ENCODE measurements at places on chromosomes 3 and 15. TPM values are rescaled to one million over a fixed set of nuclear protein-coding genes. Genes with fewer than 3 reads are reported as not detected.

DNA sequence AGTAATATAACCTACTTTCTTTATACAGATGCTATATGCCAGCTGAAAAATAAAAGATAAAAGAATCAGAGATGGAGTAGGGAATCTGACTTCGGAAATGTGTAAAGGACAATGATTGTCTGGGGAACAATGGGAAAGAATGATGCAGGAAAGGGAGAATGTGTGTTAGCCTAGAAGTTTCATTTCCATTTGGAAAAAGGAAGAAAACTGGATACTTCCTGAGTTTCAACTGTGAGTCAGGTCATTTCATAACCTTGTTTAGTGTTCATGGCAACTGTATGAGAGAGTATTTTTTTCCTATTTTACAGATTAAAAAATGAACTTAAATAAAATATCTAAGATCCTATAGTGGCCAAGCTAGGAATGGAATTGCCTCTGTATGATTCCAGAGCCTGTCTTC is 261.3 kb upstream of the NECTIN3 start:
- H3K27ac ChIP-seq = no peak overlapping the region
- no peaks in the 10 kb centered on the region for H3K27me3 ChIP-seq
- H3K4me3 ChIP-seq = no peak overlapping the region
- no peaks in the 10 kb centered on the region for H3K36me3 ChIP-seq
- no peak for DNase-seq

GRCh38 chr3:48919215-48920138 is 835 bp downstream of the ARIH2 start:
- peaks cover 8% of the 10 kb centered on the region for H3K36me3 ChIP-seq
- H3K27me3 ChIP-seq = no peaks in the 10 kb centered on the region
- H3K4me3 ChIP-seq = peak overlapping the region; percentile 99
- DNase-seq = peak; percentile 48
- peaks cover 11% of the 10 kb centered on the region for H3K4me1 ChIP-seq

DNA sequence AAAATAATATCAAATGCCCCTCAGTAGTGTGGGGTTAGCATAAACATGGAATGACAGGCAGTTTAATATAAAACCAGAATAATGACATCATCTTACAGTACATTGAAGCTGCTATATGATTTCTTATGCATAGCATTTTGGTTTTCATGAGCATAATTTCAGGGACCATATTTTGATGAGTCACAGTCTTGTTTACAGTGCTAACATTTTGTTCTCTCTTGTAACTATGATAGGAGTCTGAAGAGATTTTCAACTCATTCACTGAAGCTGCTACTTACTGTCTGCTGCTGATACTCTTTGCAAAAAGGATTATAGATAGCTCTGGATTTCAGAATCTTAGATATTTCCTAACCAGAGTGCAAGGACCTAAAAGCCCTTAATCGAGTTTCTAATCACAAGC is 92.6 kb upstream of the CCDC54 start:
- H3K27me3 ChIP-seq = no peaks in the 10 kb centered on the region
- H3K36me3 ChIP-seq = no peaks in the 10 kb centered on the region
- DNase-seq = no peak
- no peaks in the 10 kb centered on the region for H3K4me1 ChIP-seq

- DNase-seq = no peak
- no peak overlapping the region for H3K27ac ChIP-seq
- H3K4me3 ChIP-seq = no peak overlapping the region
- no peaks in the 10 kb centered on the region for H3K36me3 ChIP-seq
Observed at GRCh38 chr3:195385526-195385925, 57.3 kb downstream of the ACAP2 start.

- H3K4me3 ChIP-seq = no peak overlapping the region
- H3K27me3 ChIP-seq = 0 out of 2 replicates have a peak, but pooled peaks cover 7% of the 10 kb centered on the region
- no peaks in the 10 kb centered on the region for H3K4me1 ChIP-seq
- DNase-seq = no peak
- no peaks in the 10 kb centered on the region for H3K36me3 ChIP-seq
Observed at GRCh38 chr3:156433910-156434309, 121.0 kb downstream of the SSR3 start.

- H3K36me3 ChIP-seq = no peaks in the 10 kb centered on the region
- no peak overlapping the region for H3K4me3 ChIP-seq
- H3K27me3 ChIP-seq = 0 out of 2 replicates have a peak, but pooled peaks cover 5% of the 10 kb centered on the region
- H3K27ac ChIP-seq = no peak overlapping the region
Observed at GRCh38 chr3:87045473-87045872, 54.5 kb upstream of the VGLL3 start.

- no peak overlapping the region for H3K27ac ChIP-seq
- H3K36me3 ChIP-seq = no peaks in the 10 kb centered on the region
- DNase-seq = no peak
- H3K27me3 ChIP-seq = no peaks in the 10 kb centered on the region
- no peak overlapping the region for H3K4me3 ChIP-seq
Observed at GRCh38 chr15:78232951-78233350, 1.4 kb downstream of the ACSBG1 start.

DNA sequence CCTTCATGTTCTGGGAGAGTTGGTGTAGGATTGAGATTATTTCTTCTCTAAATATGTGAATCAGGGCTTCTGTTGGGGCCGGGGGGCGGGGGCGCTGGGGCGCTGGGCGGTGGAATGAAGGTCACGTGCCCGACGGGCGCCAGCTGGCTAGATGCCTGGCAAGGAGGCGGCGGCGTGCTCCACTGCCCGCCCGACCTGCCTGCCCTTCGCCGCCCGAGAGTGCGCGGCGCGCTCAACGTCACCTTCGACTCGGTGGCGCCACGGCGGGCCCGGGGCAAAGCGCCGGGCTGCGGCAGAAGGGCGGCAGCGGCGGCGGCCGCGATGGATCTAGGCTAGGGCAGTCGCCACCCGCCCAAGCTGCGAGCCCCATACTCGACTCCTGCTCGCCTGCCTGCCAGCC is 47.0 kb upstream of the LHFPL4 start:
- H3K4me3 ChIP-seq = no peak overlapping the region
- H3K4me1 ChIP-seq = no peaks in the 10 kb centered on the region
- no peak for DNase-seq
- no peaks in the 10 kb centered on the region for H3K36me3 ChIP-seq

GRCh38 chr3:134903837-134904236 is 108.8 kb downstream of the EPHB1 start:
- DNase-seq = no peak
- no peak overlapping the region for H3K27ac ChIP-seq
- H3K27me3 ChIP-seq = peaks cover 33% of the 10 kb centered on the region
- no peak overlapping the region for H3K4me3 ChIP-seq
- H3K4me1 ChIP-seq = no peaks in the 10 kb centered on the region

DNA sequence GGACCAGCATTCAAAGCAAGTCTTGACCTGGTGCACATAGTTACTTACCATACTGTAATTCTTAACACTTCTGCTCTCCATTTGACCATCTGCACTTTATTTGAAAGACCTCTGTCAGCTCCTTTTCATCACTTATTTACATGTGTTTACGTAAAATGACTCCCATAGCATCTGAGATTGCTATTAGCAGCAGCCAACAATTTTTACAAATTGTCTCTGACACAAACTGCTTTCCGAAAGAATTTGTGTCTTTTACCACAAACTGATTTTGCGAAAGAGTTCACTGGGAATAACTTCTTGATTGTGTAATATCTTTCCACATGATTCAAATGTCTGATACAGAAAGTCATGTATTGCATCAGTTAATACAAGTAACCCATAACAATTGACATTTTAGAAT is 144.1 kb upstream of the PEX5L start:
- H3K4me3 ChIP-seq = no peak overlapping the region
- no peaks in the 10 kb centered on the region for H3K4me1 ChIP-seq

DNA sequence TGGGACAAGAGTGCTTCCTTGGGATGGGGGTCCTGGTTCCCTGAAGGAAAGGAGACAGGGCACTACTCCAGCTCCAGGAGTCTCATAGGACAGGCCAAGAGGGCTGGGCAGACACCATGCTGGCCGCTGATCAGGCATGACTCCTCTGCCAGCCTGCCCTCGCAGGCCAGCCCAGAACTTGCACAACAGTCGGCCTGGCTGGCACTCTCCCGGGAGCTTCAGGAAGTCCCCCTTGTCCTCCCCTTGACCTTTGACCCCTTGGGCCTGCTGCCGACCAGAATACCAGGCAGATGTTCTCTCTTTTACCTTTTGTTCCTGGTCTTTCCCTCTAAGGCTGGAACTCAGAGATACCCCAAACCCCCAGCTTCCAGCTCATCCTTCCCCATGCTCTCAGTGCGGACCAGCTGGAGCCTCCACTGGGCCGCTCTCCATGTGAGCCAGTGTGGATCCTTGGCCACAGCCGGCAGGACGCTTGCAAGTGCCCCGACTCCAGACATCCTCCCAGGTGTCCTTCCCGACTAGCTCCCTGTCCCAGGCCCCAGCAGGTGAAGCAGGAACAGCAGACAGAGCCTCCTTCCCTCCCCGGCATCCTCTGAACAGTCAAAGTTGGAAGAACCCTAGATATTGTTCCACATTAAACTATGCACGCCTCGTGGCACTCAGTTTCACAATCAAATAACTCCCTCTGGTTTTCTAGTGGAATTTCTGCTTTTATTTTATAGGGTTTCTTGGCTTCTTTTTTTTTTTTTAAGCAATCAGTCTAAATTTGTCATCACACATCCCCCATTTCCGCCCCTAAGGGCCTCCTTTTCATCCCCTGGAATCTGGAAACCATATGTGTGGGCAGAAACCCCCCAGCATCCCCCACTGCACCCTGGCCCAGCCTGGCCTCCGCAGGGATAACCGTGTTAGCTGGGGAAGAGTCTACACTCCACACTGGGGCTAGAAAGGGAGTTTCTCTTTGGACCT is 15.7 kb downstream of the VPS18 start:
- H3K36me3 ChIP-seq = no peaks in the 10 kb centered on the region
- H3K4me3 ChIP-seq = no peak overlapping the region
- no peak for DNase-seq
- no peak overlapping the region for H3K27ac ChIP-seq

DNA sequence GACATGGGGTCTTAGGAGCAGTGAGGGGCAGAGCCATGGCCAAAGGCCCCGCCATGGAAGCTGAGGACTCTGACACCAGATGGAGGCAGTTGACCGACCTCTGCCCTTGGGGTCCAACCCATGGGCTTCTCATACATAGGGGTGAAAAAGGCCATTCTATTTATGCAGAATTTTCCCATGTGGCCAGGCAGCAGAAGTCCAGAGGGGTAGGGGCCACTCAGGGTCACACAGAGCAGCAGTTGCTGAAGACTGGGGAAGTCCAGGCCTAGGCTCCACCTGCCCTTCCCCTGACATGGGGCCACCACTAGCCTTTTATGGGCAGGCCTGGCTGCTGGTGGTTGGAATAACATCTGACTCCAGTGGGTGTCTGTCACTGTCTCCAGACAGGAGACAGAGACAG is 6.4 kb downstream of the PRSS50 start:
- no peaks in the 10 kb centered on the region for H3K36me3 ChIP-seq
- no peak for DNase-seq
- peaks cover 5% of the 10 kb centered on the region for H3K4me1 ChIP-seq
- H3K27me3 ChIP-seq = no peaks in the 10 kb centered on the region
- H3K4me3 ChIP-seq = no peak overlapping the region
- H3K27ac ChIP-seq = no peak overlapping the region

DNA sequence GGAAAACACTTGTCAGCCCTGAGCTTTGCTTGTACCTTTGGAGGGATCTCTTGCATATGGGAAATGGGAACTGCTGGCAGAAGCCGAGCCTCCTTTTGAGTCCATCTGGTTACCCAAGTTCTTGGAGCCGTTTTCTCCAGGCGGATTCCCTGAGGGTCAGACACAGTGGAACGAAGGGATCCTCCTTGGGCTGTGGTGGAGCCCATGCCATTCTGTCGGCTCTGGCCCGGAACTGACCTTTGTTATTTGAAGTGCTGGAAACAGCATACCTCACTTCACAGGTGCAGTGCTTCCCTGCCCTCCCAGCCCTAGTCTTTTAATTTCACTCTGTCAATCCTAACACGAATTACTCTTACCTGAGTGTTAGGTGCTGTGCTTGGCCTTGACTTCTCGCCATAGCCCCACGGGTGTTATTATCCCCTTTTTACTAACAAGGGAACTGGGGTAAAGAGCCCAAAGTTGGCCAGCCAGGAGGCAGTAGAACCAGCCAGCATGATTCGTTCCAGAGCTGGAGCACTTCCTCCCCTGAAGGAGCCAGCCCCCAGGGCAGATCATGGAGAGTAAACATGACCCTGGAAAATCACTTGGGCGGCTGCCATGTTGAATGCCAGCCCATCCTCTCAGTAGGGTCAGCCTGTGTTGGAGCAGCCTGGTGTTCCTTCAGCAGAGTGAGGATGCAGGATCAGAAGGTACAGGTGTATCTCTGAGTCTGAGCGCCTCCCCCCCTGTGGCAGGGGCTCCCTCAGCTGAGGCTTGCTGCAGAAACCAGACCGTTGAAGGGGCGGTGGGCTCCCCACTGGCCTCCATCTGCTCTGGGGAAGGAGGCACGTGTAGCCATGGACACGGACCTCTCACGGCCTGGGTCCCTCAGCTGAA is 143.2 kb downstream of the DNAJB8 start:
- H3K36me3 ChIP-seq = no peaks in the 10 kb centered on the region
- no peak overlapping the region for H3K4me3 ChIP-seq
- no peaks in the 10 kb centered on the region for H3K27me3 ChIP-seq
- no peak for DNase-seq

- H3K4me3 ChIP-seq = no peak overlapping the region
- no peaks in the 10 kb centered on the region for H3K36me3 ChIP-seq
- H3K27me3 ChIP-seq = 0 out of 2 replicates have a peak, but pooled peaks cover 6% of the 10 kb centered on the region
- H3K4me1 ChIP-seq = no peaks in the 10 kb centered on the region
- no peak for DNase-seq
Observed at GRCh38 chr15:66129586-66129985, 124.0 kb downstream of the MEGF11 start.

GRCh38 chr15:39213385-39213840 is 367.5 kb upstream of the THBS1 start:
- DNase-seq = peak; percentile 84
- H3K4me3 ChIP-seq = no peak overlapping the region
- no peaks in the 10 kb centered on the region for H3K27me3 ChIP-seq

DNA sequence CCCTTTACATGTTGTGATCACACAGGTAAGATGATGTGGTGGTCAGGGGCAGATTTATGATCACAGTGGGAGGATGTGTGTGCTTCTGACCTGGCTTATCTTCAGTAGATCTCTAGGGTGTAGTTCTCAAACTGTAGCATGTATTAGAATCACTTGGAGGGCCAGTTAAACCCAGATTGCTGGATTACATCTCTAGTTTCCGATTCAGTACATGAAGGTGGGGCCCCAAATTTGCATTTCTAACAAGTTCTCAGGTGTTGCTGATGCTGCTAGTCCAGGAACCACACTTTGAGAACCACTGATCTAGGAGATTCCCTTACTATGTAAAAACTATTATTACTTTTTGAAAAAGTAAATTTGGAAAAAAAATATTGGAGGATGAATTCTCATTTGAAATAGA is 199.3 kb upstream of the GOLIM4 start:
- no peak overlapping the region for H3K4me3 ChIP-seq
- H3K27me3 ChIP-seq = no peaks in the 10 kb centered on the region
- no peaks in the 10 kb centered on the region for H3K36me3 ChIP-seq
- DNase-seq = no peak
- H3K27ac ChIP-seq = no peak overlapping the region
- no peaks in the 10 kb centered on the region for H3K4me1 ChIP-seq

- H3K27ac ChIP-seq = no peak overlapping the region
- no peaks in the 10 kb centered on the region for H3K27me3 ChIP-seq
- H3K4me3 ChIP-seq = no peak overlapping the region
- no peak for DNase-seq
- no peaks in the 10 kb centered on the region for H3K36me3 ChIP-seq
- H3K4me1 ChIP-seq = no peaks in the 10 kb centered on the region
Observed at GRCh38 chr3:98361289-98361688, 7.6 kb downstream of the OR5K4 start.

EIF1B gene
- 33.6 TPM for total RNA-seq

CFAP20DC gene
- 2.9 TPM for total RNA-seq

LYZL4 gene
- total RNA-seq = not detected

GOLGA8G gene
- total RNA-seq = not detected

CCR9 gene
- total RNA-seq = not detected

B3GALNT1 gene
- total RNA-seq = 9.6 TPM

PIGB gene
- total RNA-seq = 15.1 TPM

MEIS2 gene
- 11.5 TPM for total RNA-seq

CYP1A1 gene
- total RNA-seq = 1.5 TPM

SNRK gene
- total RNA-seq = 12.7 TPM

EAF2 gene
- total RNA-seq = 4.4 TPM
